ENCODE measurements at places on chromosomes 11 and 22. TPM values are rescaled to one million over a fixed set of nuclear protein-coding genes. Genes with fewer than 3 reads are reported as not detected.
A peak's percentile ranks its signal among the peaks of the same experiment; 100 is the strongest.

The EIF3L gene
- total RNA-seq: 204 TPM

The CALCA gene
- total RNA-seq: not detected

DNA sequence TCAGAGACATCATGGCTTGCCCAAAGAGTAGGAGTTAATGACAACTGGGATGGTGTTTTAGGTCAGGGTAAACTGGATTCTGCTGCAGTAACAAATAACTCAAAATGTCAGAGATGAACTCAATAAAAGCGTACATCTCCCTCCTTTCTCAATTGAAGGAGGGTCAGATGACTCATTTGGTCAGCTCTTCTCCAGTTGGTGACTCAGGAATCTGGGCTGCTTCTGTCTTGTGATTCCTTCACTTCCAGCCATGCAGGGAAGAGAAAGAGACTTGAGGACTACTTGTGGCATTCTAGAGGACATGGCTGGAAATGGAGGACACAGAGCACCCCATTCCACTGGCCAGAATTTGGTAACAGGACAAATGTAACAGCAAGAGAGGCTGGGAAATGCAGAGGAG is 3.2 kb upstream of the SYT13 start:
- DNase-seq: no peak

GRCh38 chr11:77299528-77299993 is 1.9 kb downstream of the GDPD4 start:
- no peak for DNase-seq

DNA sequence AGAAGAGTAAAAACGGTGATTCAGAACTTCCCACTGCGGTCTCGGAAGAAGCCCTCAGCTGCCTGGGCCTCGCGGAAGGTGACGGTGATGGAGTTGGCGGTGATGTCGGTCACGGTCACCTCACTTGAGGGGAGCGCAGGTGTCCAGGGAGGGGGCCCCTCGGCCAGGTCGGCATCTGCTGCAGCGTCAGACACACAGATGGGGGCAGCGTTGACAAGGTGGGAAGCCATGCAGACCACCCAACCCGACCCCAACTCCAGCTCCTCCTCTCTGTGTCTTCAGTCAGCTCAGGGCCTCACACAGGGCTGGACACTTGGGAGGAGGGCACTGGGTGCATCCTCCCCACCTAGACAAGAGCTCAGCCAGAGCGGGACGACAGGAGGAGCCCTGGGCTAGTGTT is 18.6 kb downstream of the CBX7 start:
- no peak for DNase-seq

DNA sequence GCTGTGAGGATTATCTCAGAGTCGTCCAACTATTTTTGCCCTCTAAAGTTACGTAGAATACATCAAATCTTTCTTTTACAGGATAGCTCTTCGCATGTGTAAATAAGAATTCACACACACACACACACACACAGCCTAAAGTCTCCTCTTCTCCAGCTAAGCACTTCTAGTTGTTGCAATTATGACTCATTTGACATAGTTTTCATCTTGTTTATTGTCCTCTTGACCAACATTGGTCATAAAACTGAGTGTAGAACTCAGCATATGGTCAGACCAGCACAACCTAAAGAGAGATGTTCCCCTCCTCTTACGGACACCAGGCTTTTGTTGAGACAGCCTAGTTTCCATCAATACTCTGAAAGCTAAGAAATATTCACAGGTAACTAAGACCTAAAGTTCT is 234.2 kb downstream of the BLID start:
- peak; percentile 17 for DNase-seq

DNA sequence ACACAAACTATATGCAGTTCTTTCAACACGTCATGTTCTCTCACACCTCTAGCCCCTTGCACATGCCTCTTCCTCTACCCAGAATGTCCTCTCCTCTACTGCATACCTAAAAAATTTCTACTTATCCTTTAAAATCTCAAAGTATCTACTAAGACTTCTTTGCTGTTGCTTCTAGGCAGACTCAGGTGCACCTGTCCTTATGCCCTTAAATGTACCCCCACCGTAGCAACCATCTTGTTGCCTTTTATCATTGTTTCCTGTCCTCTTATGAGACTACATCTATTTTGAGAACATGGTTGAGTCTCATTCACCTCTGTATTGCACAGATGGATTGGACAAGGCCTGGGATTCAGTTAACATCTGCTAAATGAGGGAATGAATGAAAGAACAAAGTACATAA is 134.1 kb downstream of the SERGEF start:
- DNase-seq: no peak

DNA sequence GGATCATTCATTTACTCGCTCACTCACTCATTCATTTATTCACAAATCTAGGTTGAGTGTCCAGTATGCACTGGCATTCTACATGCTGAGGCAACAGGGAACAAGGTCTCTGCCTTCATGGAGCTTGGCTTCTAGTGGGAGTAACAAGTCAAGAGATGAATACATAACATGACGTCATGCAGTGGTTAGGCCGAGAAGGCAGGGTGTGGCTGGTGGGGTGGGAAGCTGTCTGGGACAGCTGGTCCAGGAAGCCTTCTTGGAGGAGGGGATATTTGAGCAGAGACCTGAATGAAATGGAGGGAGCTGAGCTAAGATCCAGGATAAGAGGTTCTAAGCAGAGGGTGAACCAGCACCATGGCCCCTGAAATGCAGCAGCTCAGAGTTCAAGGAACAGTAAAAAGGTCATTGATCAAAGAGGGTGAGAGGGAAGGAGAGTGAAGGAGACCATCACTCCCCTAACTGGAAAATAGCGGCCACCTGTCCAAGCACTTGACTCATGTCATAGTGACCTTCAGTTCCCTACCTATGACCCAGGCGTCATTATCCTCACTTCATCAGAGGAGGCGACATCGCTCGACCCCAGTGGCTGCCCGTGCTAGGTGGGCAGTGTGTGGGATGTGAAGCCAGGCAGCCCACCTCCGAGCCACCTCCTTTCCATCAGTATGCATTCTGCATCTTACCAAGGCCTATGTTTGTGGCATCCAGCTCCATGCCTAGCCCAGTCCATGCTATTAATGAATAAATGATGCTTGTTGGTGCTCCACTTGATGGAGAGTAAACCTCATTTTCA is 105.0 kb downstream of the TSPAN18 start:
- DNase-seq: no peak

Data from SJSA1 (cell line).